ENCODE measurements at places on chromosomes 7 and 10.
A peak's percentile ranks its signal among the peaks of the same experiment; 100 is the strongest.

DNA sequence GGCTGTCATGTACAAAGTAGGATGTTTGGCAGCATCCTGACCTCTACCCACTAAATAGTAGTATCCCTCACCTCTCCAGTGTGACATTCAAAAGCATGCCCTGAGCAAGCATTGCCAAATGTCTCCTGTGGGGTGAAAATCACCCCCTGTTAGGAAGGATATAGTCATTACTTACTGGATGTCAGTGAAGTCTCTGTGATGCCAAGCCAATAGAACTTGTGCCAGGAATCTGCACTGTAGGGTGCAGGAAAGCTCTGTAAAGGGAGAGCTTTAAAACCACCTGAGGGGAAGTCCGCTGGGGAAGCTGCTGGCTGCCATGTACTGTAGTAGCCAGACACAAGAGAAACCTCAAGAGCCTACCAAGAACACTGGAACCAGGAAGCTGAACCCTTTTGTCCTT lies 170.7 kb upstream of the DKK1 start:
- no peak for DNase-seq

GRCh38 chr10:19046679-19047078 lies 1.9 kb upstream of the MALRD1 start:
- DNase-seq = no peak

GRCh38 chr10:71727105-71727737 lies 7.6 kb upstream of the C10orf105 start:
- DNase-seq = peak; percentile 70

GRCh38 chr10:43942096-43942850 lies 293.6 kb upstream of the ZNF32 start:
- DNase-seq = no peak

DNA sequence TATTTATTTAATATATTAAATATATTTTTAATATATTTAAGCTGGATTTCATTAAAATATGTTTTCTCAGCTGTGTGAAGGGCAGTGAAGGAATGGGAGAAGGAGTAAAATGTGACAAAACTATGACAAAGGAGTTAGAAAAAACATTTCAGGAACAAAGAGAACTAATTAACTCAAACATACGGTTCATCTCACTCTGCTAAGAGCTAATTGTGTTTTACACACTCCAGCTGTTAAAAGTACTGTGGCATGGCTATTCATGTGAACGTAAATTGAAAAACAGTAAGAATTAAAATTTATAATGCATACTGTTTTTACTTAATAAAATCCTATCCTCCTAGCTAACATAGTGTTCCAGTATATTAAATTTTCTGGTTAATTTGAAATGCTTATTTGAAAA lies 262.5 kb upstream of the GNAI1 start:
- DNase-seq = no peak

DNA sequence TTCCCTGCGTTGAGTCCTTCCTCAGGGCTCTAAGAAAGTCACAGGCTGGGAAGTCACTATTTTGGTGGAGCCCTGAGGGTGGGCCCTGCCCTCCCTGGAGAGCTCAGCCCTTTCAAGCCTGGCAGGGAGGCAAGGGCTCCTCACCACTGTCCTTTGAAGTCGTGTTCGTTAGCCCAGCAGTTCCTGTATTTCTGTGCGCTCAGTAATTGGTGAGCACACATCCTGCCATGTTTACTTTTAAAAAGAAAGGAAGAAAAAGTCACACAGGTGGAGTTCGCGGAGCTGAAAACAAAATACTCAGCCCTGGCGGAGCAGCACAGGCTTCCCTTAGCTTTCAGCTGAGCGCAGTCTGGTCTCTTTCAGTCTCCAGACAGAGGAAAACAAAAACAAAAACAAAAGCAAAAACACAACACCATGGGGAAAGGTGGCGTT lies 37.1 kb downstream of the PRKCQ start:
- DNase-seq = peak; percentile 33

GRCh38 chr10:62177111-62177510 lies 91.5 kb downstream of the RTKN2 start:
- DNase-seq = no peak

GRCh38 chr7:2893411-2893861 lies 49.3 kb upstream of the GNA12 start:
- DNase-seq = peak; percentile 32

DNA sequence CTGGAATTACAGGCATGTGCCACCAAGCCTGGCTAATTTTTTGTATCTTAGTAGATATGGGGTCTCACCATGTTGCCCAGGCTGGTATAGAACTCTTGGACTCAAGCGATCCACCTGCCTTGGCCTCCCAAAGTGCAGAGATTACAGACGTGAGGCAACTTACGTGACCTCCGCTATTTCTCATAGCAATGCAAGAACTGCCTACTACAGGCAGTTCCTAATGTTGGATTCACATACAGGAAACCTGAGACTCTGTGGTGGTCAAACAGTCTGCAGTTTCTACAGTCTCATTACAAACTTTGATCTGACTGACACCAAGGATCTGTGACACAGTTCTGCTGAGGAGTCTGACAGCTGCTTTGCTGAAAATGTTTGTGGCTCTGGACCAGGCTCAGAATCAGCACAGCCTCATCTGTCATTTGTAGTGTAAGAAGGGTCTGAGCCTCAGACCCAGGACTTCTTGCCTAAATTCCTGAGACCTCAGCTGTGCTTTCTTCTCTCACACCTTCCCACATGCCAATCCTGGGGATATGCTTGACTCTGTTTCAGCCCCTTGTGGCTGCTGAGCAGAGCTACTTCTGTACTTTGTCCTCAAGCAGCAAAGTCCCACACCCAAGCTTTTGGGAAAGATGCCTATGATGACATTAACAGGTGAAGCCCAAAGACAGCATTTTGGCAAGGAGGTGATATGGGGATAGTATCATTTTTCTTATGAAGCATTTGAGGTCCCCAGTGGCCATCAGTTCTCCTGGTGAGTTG lies 48.0 kb upstream of the CYP2C9 start:
- no peak for DNase-seq

- DNase-seq = no peak
These were observed 207.1 kb downstream of the TRIL start for GRCh38 chr7:28750981-28751380.

DNA sequence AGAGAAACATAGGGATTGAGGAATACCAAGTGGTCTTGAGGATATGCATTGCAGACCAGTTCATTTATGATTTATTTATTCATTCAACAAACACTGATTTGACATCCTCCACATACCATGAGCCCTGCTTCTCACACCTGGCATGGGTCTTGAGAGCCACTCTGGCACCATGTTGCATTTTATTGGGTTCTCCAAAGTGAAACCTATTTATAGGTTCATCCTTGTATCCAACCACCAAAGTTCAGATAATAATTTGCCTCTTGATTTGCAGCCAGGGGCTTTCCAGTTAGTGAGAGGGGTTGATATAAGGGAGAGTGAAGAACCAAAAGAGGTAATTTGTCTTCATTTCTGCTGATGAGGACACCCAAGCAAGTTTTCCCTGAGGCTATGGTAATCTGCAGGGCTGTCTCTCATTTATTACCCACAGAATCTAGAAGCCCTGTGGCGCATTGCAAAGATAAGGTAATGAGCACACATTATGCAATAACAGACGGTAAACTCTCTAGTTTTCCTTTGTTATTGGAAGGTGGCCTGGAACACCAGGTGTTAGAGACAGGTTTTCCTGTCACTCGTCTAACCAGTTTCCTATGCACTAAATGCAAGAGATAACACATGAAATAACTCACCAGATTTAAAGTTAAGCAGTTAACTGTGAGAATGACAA lies 28.8 kb upstream of the ICA1 start:
- no peak for DNase-seq

DNA sequence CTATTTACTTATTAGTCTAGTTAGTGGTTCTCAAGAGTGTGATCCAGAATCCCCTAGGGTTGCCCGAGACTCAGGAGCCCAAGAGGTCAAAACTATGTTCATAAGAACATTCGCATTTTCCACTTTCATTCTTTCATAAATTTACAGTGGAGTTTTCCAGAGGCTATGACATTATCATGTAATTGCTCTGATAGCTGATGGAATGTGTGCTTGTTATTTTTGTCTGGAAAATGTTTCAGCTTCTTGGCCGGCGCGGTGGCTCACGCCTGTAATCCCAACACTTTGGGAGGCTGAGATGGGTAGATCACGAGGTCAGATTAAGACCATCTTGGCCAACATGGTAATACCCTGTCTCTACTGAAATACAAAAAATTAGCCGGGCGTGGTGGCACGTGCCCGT lies 10.1 kb downstream of the PURB start:
- no peak for DNase-seq

- DNase-seq = no peak
These were observed 387.2 kb downstream of the CNTNAP2 start for GRCh38 chr7:146503844-146504243.

DNA sequence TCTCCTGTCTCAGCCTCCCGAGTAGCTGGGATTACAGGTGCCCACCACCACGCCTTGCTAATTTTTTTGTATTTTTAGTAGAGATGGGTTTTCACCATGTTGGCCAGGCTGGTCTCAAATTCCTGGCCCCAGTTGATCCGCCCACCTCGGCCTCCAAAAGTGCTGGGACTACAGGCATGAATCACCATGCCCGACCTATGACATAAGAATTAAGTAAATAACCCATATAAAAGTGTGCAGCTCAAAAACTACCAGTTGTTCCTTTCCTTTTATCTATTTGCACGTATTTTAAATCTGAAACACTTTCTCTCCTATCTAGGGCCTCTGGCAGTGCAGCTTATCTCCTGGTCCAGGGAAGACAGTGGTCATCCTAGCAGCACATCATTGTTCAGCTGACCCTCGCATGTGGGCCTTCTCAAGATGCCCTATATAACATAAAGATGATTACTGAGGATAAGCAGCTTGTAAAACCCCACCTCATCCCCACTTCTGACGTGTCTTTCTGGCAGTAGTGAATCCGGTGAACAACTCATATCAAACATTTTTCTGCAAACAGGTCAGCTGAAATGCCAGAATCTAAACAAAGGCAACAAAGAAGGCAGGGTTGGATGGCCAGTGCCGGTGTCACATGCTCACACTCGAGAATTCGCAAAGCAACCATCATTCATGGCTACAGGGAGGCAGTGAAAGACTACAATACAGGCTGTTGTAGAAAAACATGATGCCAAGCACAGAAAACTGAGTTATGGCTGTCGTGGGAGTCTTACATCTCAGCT lies 36.0 kb upstream of the KCNIP2 start:
- no peak for DNase-seq

GRCh38 chr7:46390042-46390441 lies 469.0 kb upstream of the IGFBP3 start:
- no peak for DNase-seq

- DNase-seq = no peak
These were observed 41.4 kb upstream of the FAM3C start for GRCh38 chr7:121437470-121437869.

- DNase-seq = no peak
These were observed 69.0 kb downstream of the PRSS58 start for GRCh38 chr7:142188846-142189245.

DNA sequence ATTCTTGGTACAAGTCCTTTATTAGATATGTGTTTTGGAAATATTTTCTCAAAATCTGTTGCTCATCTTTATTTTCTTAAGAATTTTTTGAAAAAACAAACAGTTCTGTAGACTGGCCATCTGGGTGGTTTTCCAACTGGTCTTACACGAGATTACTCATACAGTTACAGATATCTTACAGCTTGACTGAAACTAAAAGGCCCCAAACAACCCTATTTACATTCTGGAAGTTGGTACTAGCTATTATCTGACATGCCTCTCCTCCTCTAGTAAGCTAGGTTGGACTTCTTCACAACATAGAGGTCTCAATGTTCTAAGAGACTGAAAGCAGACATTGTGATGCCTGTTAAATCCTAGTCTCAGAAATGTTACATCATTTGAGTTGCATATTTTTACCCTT lies 52.0 kb downstream of the ZNF22 start:
- no peak for DNase-seq

GRCh38 chr10:102227050-102227449 lies 951 bp downstream of the ELOVL3 start:
- no peak for DNase-seq

DNA sequence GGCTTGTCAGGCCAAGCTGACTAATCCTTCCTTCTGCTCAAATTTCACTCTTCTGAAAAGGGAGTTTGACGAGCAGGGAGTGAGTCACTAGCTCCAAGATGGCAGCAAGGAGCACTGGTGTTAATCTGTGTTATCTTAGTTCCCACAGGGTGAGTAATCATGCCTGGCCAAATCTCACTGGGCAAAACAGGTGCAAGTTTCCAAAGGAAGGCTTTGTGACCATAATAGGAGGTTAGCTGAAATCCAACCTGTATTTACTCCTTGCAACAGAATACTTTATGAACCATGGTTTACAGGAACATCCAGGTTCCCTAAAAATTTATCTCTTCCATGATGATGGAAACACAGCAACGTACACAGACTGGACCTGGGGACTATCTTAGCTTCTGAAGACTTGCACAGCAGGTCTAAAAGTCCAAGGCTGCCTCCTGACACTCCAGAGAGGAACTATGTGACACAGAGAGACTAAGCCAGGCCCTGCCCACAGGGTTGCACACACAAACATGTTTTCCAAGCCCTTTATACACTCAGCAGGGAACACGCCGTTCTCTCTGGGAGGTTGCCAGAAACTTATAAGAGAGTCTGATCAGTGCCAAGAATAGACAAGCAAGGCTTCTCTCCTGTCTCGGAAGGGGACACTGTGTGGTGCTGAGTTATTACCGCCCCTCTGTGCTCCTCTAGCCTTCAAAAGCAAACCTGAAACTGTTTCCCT lies 46.3 kb downstream of the PDK4 start:
- DNase-seq = no peak

DNA sequence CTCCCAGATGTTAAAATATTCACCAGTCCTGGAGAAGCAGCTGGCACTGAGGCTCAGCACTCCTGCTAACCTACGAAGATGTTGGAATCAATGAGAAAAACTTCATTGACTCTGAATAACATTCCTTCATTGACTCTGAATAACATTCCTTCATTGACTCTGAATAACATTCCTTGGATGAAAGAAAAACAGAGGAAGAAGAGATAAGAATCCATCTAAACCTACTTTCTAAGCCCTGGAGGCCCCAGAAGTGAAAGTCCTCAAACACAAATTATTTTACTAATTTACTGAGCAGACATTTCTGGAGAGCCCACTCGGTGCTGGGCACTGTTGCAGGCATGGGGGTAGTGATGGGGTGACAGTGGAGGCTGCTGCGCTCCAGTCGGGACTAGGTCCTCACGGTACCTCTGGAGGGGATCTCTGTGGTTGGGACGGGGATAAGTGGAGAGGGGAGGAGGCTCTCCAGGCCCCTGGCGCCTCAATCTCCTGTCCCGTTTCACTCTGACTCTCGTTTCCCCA lies 254.1 kb downstream of the WDR37 start:
- no peak for DNase-seq

DNA sequence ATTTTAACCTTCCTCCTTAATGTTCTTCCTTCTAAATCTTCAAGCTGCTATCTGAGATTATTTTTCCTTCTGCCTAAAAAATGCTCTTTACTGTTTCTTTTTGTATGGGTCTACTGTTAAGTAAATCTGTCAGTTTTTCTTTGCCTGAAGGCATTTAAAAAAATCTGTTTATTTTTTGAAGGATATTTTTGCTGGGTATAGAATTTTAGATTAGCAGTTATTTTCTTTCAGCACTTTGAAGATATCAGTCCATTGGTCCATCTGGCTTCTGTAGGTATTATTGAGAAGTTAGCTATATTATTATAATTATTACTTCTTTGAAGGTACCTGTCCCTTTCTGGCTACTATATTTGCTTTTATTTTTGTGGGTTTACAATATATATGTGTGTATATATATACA lies 171.4 kb downstream of the BBS9 start:
- DNase-seq = no peak

- no peak for DNase-seq
These were observed 7.2 kb downstream of the ABLIM1 start for GRCh38 chr10:114650831-114651230.

- no peak for DNase-seq
These were observed 32.3 kb downstream of the PPIF start for GRCh38 chr10:79379512-79380124.

GRCh38 chr10:53601260-53601875 lies 828.8 kb upstream of the MBL2 start:
- no peak for DNase-seq

All from stimulated activated naive CD8-positive, alpha-beta T cell treated with anti-CD3 and anti-CD28 coated beads, Interleukin-15, Interleukin-2, amounts not matched to agents 100 U/mL and 50 U/mL, for 24 hours (primary cell).